ENCODE measurements at places on chromosomes 16 and 17.

DNA sequence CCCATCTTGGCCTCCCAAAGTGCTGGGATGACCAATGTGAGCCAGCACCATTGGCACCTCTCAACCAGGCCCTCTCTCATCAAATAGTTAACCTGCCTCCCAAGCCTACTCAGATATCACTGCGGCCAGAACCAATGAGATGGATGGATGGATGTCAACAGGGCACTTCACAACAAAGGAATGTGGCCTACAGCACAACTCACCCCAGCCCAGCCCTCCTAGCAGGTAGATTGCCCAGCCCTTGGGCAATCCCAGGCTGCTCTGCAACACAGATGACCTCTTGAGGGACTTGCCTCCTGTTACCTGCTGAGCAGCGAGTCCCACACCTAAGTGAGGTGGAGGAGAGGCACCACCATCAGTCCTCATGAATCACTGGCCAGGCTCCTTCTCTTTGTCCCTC, 22.6 kb upstream of the KIFC3 start:
- DNase-seq: no peak

- no peak for DNase-seq
Measured at GRCh38 chr17:13702266-13702665, 100.5 kb upstream of the HS3ST3A1 start.

DNA sequence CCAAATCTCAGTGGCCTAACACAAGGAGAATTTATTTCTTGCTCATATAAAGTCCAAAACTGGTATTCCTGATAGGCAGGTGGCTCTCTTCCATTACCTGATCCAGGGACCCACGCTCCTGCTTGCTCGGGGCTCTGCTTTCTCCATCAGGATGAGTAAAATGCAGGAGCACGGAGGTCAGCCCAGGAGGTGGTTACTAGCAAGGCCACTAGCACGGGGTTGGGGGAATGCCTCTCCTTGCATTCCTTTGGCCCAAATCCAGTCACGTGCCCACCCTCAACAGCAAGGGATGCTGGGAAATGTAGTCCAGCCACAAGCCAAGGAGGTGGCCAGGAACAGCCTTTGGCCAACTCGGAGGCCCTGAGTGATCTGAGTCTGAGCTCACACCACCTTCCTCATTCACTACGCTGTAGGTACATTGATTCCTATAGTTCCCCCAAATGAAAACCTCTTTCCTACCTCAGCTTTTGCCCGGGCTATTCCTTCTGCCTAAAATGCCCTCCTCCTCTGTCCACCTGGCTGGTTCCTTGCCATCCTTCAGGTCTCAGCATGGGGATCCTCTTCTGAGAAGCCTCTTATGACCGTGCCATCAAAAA, 38.3 kb upstream of the HAPSTR1 start:
- peak; percentile 71 for DNase-seq

DNA sequence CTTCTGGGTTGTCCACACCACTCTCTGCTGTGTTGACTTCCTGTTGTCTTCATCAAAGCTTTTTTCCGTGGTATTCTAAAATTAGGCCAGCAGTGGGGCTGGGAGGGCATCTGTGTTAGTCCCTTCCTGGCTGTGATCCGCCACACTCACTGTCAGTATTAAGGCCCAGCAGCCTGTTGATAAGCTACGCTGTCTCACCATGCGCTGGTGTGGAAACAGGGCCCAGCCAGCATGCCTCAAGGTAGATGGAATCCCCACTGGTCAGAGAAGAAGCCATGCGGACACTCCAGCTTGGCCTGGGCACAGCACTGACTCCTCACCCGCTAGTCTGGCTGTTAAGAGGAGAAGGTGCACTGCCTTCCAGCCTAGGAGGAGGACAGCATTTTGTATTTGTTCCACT, 11.4 kb downstream of the CDR2L start:
- peak; percentile 35 for DNase-seq

GRCh38 chr16:11060842-11061241, 116.5 kb downstream of the CLEC16A start:
- DNase-seq: no peak

GRCh38 chr17:27809555-27809954, 9.2 kb upstream of the NOS2 start:
- no peak for DNase-seq

DNA sequence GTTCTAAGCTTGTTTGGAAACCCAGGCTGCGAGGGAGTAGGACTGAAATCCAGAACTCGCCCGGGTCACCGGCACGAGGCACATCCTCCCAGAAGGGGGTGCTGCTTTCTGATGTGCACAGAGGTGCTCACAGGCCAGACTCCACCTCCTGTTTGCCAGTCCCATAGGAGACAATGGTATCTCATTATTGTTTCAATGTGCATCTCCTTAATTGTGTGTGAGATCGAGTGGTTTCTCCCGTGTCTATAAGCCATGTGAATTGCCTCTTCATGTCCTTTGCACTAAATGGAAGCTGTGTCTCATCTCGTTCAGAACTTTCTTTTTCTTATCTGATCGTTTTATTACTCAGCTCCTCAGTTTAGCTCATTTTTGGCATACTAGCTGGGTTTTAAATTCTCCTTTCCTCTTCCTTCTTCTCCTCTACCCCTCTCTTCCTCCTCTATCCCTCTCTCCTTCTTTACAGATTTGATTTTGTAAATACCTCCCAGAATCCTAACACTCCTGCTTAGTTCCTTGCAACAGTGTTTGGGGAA, 32.1 kb upstream of the PRKCB start:
- DNase-seq: peak; percentile 23

- DNase-seq: peak; percentile 72
Measured at GRCh38 chr16:85556456-85557082, 56.6 kb upstream of the GSE1 start.

DNA sequence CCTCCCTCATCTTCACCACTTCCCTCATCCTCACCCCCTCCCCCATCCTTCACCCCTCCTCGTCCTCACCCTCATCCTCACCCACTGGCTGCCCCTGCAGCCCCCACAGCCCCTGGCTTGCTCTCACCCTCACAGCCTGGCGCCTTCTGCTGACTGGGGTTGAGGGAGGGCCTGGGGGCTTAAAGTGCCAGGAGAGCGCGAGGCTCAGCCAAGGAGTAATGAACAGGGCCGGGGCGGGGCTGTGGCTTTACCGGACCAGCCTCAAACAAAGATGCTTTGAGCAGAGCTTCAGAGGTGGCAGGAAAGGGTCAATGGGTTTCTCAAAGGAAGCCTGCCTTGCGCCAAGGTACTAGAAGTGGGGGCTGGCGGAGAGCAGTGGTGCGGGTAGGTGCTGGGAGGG, at the start of gene PRSS33:
PRSS33 (minus strand) TSS at position 155 of the 400 bp plus-strand sequence. CDS start 1,013 bp downstream, outside the sequence.
- DNase-seq: no peak

DNA sequence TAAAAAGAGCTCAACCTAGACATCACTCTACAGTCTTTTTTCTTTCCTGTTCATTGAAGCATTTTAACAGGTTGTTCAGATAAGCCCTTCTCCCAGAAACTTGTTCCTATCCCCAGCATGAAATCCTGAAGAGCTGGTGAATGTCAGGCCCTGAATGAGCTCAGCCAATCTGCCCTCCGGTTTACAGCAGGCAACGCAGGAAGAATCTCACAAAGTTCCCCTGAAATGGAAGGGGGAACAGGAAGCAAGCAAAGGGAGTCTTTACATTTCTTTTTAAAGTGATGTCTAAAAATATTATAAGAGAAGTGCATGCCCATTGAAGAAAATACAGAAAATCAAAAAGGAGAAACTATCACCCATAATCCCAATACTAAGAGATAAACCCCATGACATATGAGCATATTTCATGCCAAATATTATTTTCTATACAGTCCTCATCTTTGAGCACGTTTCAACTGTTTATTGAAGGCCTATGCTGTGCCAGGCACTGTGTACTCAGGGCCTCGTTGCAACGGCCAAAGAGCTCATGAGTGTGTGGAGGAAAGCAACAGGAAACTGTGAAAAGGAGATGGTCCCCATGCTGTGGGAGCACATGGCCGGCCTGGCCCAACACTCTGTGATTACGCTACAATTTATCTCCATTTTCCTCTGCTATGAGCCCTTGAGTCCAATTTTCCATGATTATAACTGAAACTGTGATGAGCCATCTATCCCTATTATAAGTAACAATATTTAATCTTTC, 5.7 kb downstream of the TK2 start:
- no peak for DNase-seq

Measured in heart left ventricle (tissue), 16 donors.